ENCODE measurements at places on chromosomes 5 and 9.
A peak's percentile ranks its signal among the peaks of the same experiment; 100 is the strongest.

DNA sequence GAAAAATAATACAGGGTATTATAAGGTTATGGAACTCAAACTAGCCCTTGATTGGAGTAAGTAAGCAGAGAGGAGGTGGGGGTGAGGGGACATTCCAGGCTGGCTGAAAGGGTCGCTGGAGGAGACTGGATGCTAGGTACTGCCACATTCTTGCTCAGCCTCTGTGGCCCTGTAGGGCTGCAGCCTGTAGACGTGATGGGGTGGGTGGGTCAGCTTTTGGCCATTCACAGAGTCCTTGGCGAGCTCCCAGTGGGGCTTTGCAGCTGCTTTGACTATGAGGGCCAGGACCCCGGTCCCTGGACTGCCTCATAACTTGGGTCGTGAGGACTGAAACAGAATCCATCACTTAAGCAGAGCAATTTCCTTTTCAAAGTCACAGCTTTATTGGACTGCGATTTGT is 4.2 kb upstream of the GDNF start:
- DNase-seq = no peak

DNA sequence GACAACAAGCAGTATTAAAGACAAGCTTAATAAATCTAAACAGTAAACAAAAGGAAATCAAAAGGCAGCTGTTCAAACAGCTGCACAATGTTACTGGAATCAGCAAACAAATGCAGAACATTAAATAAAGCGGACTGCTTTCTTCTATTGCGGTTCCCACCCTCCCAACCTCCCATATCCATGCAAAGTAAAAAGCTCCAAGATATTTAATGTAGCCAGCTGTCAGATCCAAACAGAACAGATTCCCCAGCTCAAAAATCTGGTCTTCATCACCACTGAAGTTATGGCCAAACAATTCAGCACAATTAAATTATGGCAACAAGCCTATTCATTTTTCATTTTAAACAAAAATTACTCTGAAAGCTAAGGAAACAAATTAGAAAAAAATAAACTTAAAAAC is 75.9 kb downstream of the SLC38A9 start:
- DNase-seq = no peak

GRCh38 chr5:79395296-79395695 is 118.6 kb downstream of the HOMER1 start:
- DNase-seq = no peak

- no peak for DNase-seq
Measured at GRCh38 chr9:98575379-98576346, 133.1 kb downstream of the GABBR2 start.

DNA sequence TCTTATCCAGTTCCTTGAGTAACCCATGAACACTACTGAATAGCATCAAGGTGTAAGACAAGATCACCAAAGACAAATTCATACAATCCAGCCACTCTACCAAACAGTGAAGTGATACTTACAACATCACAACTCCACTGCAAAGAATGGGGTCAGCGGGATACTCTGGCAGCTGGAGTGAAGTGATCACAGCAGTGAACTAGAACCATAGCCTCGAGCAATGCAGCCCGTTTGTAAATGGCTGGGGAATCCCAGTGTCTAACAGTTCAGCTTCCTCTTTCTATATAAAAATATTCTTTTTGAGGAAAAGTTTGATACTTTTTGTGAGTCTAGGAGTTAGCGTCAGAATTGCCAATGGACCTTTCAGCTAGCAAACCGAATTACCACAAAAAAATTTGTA is 515.2 kb downstream of the ZNF608 start:
- no peak for DNase-seq

DNA sequence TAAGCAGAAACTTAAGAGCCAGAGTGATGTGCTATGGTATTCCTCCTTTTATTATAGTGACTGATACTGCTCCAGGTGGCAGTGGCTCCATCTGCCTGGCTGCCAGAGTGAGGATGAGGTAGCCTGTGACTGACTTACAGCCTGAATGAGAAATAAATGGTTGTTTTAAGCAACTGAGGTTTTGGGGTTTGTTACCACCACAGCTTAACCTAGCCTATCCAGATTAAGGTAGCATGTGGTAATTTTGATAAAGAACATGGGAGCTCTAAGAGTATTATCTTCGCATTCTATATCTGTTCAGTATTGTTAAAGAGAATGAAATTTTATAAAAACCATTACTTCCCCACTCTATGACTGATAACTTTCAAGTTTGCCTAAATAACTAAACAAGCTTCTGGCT is 39.0 kb downstream of the GOLPH3 start:
- no peak for DNase-seq

DNA sequence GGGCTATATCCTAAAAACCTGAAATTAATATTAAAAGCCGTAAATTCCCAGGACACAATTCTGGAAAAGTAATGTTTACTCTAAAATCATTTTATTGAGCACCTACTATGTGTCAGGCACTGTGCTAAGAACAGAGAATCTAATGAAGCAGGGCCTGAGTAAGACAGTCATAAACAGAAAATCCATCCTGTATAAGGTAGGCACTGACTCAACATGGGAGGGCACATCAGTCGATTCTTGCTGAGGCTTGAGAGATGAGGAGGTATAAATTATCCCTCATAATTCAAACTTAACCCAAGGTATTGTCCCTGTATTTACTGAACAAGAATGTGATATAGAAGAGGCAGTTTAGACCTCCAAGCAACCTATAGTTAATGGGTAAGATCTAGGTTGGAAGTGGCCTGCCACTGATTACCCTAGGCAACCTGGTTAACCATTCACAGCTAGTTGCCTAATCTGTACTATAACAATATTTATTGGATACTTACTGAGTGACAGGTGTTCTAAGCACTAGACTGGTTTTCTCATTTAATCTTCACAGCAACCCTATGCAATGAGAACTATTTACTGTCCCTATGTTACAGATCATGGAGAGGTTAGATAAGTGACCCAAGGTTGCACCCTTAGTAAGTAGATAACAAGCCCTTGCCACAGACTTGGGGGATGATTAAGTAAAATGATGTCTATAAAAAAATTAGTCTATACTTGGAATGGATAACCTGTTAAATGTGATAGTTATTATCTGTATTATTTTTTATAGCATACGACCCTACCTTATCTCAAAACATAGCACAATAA is 317.7 kb downstream of the PDE4D start:
- DNase-seq = no peak

DNA sequence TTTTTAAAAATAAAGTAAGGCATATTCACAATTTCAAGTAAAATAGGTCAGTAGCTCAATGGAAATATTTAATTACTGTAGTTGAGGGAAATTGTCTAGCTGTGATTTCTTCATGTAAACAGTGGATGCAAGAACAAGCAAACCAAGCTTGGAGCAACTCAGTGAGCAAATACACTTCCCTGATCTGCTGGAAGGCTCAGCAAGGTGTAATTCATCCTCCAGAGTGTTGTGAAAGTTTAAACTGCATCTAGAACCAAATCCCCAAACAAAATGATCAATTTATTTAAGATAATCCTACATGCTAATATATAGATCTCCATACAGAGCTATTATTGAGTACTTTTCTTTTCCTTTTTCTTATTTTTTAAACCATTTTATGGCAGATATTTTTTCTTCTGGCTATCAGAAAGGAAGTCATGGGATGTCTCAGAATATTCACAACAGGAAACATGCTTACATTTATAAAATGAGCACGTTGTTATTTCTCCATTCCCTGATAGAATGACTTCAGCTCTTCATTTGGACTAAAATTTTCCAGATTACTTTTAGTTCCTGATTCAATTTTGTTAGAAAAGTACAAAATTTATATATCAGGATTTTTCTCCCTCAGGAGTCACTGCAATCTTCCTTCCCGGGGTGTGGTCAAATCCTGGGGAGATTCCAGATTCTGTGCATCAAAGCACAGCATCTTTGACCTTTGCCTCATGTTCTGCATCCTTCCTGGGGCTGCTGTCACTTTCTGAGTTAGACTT is 219.2 kb upstream of the ELL2 start:
- no peak for DNase-seq

DNA sequence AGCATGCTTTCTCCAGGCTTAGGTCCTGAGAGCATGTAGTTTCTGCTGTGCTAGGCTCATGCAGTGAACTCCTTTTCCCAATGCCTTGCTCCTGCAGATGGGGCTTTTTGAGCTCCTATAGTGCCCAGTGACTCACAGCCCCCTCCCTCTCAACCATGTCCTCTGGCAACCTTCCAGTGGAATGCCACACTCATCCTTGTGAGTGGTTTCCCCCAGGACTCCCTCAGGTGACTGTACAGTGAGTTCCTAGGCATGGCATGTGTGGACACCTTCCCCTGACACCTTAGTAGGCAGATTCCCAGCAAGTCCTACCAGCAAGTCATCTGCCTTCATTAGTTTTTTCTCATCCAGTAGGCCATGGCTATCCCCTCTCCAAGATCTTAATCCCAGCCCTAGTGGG is 72.4 kb upstream of the CXCL14 start:
- no peak for DNase-seq

GRCh38 chr9:124774129-124774978 is 2.6 kb upstream of the OLFML2A start:
- DNase-seq = peak; percentile 30

DNA sequence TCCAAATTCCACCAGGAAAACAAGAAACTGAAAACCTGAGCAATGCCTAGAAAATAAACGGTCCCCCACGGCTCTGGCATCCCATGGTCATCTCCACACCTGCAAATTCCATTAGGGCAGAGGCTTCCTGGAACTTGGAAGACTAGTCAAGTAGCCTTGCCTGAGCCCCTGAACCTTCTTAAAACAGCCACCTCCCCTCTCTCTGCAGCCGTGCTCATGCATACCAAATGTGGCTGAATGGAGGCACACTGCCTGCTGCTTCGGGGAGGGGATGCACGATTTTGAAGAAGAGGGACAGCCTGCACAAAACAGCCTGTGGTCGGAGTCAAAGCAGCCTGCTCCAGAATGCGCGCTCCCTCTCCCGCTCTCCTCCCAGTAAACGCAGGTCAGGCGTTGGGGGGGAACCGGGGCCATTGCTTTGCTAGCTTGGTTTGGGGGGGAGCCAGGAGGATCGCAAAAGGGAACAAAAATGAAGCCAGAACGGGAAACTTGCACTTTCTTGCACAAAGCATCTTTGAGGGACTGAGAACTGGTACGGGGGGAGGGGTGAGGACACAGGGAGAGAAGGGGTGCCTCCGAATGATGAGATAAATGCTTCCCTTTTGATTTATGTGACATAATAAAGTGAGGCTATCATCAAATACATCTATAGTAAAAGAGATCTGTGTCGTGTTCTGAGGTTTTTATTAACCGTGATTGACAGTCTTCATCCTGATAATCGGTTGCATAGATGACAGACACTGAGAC is at the start of gene TRPM3:
Gene TRPM3, minus strand, starts transcription at position 347 of the 747 bp plus-strand sequence. Its CDS starts 267 bp downstream, at position 80.
- peak; percentile 4 for DNase-seq

- DNase-seq = no peak
Measured at GRCh38 chr9:6525326-6526045, 112.5 kb downstream of the UHRF2 start.

DNA sequence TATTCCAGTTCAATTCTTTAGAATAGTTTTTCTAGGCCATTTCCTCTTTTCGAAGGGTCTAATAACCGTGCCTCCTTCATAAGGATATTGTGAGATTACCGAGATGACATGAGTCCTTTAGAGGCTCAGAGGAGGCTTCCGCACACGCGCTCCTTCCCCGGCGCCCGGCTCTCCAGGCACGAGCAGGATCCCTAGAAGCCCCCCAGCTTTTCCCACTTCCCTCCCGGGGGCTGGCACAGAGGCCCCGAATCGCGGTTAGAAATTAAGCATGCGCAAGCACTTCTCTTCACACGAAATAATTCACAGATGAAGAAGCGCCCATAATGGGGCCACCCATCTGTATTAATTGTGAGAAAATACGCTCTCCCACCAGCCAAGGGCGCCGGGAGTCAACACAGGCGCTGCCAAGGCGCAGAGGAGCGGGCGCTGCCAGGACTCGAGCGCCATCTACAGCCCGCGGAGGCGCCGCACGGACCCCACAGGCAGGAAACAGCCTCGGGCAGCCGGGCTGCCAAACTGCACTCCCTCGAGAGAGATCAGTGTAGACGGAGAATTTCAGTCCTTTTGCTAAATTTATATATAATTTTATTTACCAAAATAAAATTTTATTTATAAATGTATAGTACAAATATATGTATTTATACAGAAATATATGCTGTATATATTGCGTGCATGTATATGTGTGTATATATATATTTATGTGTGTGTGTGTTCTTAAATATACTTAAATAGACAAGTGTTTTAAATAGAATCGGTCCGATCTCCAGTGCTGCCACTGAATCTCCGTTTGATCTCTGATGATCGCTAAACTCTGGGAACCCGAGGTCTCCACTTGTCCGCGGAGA is 258.1 kb upstream of the NFIL3 start:
- DNase-seq = peak; percentile 74

DNA sequence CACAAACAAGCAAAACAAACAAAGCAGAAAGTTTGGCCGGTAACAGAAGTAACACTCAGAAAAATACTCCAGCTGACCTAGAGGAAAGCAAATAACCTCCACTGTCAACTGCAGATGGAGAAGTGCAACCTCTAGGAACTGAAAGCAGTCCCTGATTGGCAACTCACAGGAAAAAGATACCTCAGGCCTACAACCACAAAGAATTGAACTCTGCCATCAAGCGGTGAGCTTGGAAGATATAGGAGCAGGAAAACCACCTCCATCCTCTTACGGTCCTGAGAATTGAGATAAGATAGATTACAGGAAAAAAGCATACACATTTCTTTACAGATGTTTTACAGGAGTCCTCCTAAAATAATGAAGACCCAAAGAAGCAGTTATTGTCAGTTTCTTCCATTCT is 184.5 kb downstream of the PDZD2 start:
- no peak for DNase-seq

All from caudate nucleus (tissue), 63 donors.